ENCODE measurements at places on chromosomes 3 and 15.

DNA sequence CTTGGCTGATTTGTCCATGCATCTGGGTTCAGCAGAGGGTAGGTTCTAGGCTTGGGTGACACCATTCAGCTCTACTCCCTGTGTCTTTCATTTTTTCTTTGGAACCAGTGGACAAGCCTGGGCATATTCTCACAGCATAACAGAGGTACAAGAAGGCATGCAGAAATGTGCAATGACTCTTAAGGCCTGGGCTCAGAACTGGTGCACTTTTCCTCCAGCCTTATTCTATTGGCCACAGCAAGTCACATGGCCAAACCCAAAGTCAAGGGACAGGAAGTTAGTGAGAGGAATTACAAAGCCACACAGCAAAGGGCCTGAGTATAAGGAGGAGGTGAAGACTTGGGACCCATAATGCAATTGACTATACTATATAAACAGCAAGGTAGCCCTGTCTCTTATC is 200.9 kb upstream of the CTDSPL start:
- DNase-seq: no peak

GRCh38 chr3:138036572-138036971 is 26.6 kb downstream of the CLDN18 start:
- no peak for DNase-seq

DNA sequence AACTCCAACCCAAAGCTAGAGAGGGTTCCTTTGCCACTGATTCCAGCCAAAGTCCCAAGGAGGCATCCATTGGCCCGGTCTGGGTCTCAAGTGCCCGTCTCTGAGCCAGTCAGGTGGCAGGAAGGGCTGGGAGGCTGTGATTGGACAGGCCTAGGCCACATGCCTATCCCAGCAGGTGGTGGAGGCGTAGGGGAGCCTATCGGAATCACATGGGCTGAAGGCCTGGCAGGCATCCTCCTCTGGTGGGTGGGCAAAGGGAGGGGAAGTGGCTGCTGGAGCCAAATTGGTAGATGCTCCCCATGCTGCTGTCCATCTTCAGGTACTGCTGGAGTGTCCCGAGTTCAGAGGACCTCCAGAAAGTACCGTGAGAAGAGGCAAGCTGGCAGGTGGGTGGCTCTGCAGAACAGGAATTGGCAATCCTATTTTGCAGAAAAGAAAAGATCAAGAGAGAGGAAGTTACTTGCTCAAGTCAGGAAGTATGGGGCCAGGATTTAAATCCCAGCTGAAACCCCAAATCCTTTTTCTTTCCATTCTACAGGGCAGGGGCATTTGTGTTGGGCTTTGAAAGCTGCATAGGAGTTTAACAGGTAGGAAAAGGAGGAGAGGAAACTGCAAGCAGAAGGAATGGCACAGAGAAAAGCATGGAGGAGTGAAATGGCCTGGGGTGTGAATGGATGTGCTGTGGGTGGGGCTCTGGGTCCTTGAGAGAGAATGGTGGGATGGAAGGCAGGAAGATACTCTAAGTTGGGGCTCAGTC is 3.7 kb downstream of the CHST13 start:
- DNase-seq: no peak

- no peak for DNase-seq
These were observed 21.5 kb downstream of the MAGEF1 start for GRCh38 chr3:184690192-184690883.

GRCh38 chr3:150138824-150139223 is 168.1 kb upstream of the PFN2 start:
- no peak for DNase-seq

GRCh38 chr15:57079931-57080620 is 161.6 kb downstream of the TCF12 start:
- DNase-seq: no peak

GRCh38 chr3:177251755-177252154 is 54.5 kb upstream of the TBL1XR1 start:
- no peak for DNase-seq

DNA sequence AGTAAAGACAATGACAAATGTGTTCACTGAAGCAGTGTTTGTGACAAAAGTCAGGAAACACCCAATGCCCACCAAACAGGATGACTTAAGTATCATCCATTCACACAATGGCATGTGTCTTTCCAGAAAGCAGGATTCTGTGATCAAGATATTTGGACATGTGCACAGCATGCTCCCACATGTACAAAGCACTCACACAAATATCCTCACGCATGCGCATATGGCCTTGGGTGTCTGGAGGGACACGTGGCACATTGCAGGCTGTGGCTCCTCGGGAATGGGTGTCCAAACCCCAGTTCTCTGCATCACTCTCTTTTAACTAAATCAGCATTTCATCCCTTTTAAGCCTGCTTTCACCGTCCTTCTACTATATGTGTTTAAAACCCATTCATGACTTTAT is 130.5 kb downstream of the KLF13 start:
- DNase-seq: no peak

- no peak for DNase-seq
These were observed 77.3 kb upstream of the RARB start for GRCh38 chr3:25350725-25351114.

- no peak for DNase-seq
These were observed 13.8 kb downstream of the THBS1 start for GRCh38 chr15:39594446-39595337.

DNA sequence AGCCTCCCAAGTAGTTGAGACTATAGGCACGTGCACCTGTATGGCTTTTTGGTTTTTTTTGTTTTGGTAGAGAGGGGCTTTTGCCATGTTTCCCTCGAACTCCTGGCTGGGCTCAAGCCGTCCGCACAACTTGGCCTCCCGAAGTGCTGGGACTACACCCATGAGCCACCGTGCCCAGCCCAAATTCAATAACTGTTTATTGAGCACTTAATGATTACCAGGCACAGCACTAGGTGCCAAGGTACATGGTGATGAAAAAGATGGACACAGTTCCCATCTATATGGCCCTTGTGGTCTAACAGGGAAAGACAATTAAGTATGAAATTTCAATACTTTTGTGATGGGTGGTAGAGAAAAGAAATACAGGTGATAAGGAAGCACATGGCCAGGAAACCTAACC is 35.8 kb upstream of the ZNF148 start:
- no peak for DNase-seq

- DNase-seq: no peak
These were observed 285.0 kb upstream of the ADAMTS9 start for GRCh38 chr3:64972793-64973192.

DNA sequence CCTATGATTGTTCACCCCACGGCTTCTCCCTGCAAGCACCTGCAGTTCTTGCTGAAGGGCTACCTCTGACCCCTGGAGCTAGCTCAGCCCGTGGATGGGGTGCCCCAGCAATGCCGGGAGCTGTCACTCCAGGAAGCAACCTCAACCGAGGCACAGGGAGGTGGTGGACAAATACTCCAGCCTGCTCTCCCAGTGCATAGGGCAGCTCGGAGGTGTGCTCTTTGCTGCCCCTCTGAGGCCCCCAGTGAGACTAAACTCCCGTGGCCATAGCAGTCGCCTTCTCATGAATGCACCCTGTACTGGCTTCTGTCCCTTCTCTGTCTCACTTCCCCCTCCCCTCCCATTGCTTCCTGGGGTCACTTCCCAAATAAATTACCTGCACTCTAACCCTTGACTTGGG is 48.5 kb downstream of the LINGO1 start:
- DNase-seq: no peak

DNA sequence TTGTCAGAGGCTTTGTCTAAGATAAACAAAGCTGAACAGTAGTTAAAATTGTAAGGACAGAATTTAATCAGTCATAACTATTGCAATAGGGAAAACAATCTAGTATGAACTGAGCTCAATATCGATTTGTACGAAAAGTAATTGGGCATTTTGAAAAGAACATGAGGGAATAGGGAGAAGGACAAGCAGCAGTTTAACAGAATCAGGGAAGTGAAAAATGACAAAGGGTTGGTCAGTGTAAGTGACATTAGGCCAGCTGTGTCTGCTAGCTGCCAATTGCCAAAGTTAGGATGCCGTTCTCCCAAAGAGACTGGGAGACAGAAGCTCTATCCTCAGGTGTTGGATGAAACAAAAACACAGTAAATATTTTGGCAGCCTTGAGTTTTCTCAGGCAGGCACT is 3.3 kb upstream of the DNAJA4 start:
- DNase-seq: no peak

- no peak for DNase-seq
These were observed 151.4 kb downstream of the NFKBIZ start for GRCh38 chr3:102000620-102001209.

- no peak for DNase-seq
These were observed 66.6 kb upstream of the TGFBR2 start for GRCh38 chr3:30539772-30540171.

DNA sequence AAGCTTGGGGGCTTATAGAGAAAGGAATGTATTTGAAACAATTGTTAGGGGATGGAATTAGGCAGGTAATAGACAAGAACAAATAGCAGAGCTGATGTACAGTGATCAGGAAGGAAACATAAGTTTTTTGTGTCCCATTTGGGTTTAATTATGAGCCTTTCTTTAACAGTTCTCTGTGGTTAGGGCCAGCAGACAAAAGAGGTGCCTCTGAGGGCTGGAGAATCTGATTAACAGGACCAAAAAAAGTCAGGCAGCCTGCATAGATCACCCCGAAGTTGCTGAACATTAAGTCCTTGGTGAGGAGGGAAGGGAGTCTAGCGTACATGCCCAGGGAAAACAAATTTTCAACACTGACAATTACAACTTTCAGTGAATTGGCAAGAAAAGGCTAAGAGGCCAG is 88.6 kb upstream of the SPRED1 start:
- no peak for DNase-seq

GRCh38 chr3:128383316-128384235 is 83.1 kb downstream of the DNAJB8 start:
- peak; percentile 64 for DNase-seq

DNA sequence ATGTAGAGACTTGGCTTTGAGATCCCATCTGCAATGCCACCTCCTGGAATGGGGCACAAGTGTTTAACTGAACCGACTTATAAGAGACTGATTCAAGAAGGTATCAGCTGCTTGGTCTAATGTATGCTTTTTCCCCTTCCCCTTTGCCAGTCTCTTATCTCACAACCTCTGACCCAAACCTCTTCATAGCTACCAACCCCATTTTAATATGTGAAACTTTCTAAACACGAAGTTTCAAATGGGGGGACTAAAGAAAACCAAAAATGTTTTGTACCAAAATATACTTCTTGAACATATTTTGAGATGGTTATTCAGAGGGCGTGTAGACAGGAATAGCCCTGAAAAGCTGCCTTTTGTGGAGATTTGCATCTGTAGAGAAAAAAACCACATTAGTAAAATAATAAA is 73.1 kb downstream of the OXSM start:
- DNase-seq: no peak

DNA sequence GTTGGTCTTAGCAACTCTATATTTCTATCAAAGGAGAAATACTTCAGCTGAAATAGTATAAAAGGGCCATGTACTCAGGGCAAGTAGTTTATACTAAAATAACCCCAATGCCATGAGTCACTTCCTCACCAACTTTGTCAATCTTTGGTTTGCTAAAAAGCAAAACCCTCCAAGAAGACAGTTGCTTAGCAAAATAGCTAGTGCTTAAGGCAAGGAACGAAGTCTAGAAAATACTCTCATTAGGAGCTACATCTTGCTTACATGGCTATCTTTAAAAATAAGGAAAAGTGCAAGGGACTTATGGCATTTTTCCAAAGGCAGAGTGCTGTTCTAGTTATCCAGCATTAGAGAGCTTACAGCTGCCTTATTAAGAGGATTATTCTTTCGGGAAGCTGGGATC is 28.4 kb downstream of the P3H2 start:
- DNase-seq: no peak

- DNase-seq: no peak
These were observed 27.0 kb upstream of the TNFAIP8L3 start for GRCh38 chr15:51121631-51122225.

- DNase-seq: no peak
These were observed 23.1 kb downstream of the TP53BP1 start for GRCh38 chr15:43469867-43470266.

GRCh38 chr3:64593350-64593749 is 94.5 kb downstream of the ADAMTS9 start:
- DNase-seq: no peak

DNA sequence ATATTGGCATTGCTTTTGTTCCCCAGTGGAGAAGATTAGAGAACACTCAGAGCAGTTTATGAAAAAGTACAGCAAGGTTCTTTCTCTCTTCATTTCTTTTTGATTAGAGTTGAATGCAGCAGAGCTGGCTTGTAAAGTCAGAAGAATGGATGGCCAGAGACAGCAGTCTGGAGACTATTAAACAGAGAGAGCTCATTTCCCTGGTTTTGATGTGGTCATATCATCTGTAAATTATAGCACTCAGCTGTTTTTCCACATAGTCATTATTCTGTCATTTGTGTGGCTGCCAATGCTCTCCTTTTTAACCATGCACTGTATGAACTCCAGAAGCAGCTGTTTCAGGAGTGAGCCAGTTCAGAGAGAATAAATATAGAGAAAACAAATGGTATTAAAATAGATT is 177.4 kb upstream of the CRBN start:
- no peak for DNase-seq

- no peak for DNase-seq
These were observed 80.8 kb downstream of the RARB start for GRCh38 chr3:25508901-25509300.

DNA sequence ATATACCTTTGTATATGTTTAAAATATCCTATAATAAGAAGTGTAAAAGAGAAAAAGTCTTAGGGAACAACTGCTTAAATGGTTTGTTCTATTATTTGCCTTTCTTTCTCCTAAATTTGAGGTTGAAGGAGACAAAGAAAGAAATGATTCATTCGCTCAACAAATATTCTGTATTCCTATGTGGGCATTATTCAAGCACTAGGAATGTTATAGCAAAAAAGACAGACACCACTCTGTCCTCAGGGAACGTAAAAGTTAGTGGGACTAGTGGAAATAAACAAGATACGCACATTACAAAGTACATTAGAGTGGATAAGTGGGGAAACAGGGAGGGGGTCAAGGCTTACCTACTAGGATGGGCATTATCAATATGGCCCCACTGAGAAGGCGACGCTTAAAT is 332.2 kb downstream of the LPP start:
- DNase-seq: no peak

DNA sequence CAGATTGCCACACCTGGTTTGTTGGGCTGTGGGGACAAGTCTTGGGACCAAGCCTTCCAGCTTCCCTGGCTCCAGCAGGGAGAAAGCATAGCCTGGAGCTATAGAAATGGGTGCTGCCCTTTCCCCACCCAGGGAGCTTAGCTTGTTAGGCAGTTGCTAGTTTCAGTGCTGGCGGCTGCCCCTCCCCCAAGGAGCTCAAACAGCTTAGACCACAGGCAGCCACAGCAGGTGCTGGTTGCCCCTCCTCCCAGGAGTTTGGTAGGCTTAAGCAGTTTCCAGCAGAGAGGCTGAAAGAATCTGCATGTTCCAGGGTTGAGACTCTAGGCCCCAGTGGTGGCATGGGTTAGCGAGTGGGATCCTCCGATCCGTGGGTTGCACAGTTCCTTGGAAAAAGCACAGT is 889.7 kb downstream of the IGSF11 start:
- DNase-seq: no peak

All from stimulated activated CD8-positive, alpha-beta memory T cell treated with anti-CD3 and anti-CD28 coated beads, Interleukin-4, amount 100 ng/mL, for 48 hours (primary cell).